ENCODE measurements at places on chromosomes 3 and 15. TPM values are rescaled to one million over a fixed set of nuclear protein-coding genes. Genes with fewer than 3 reads are reported as not detected.

The FAM174B gene
- 2.6 TPM for total RNA-seq

The FSD2 gene
- total RNA-seq, result not detected

The DLL4 gene
- total RNA-seq, result not detected

The PLIN1 gene
- total RNA-seq, result 1.1 TPM

The ZDHHC23 gene
- 3.4 TPM for total RNA-seq

- DNase-seq, result no peak
- no peaks in the 10 kb centered on the region for H3K36me3 ChIP-seq
- H3K4me1 ChIP-seq, result no peaks in the 10 kb centered on the region
- peaks cover 1% of the 10 kb centered on the region for H3K27me3 ChIP-seq
- no peak overlapping the region for H3K27ac ChIP-seq
- no peak overlapping the region for H3K4me3 ChIP-seq
Observed at GRCh38 chr3:104632947-104633346, 733.8 kb upstream of the ALCAM start.

DNA sequence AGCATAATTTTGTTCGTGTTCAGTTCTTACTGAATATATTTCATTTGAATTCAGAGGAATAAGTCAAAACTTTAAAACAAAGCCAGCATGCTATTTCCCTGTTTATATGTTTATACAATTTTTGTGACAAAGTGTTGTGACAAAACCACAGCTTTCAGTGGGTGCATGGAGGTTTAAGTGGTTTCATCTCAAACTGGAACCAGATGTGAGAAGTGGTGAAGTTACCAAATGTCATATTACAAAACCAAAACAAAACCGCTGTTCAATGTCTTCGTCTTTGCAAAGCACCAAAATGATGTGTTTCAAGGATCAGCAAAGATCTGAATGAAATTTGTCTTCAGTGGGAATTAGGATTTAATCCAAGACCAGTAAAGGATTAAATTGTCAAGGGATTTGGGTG is 59.3 kb upstream of the OSTN start:
- H3K4me3 ChIP-seq, result no peak overlapping the region
- DNase-seq, result no peak
- no peaks in the 10 kb centered on the region for H3K27me3 ChIP-seq
- H3K4me1 ChIP-seq, result no peaks in the 10 kb centered on the region
- H3K36me3 ChIP-seq, result no peaks in the 10 kb centered on the region
- H3K27ac ChIP-seq, result no peak overlapping the region

- DNase-seq, result no peak
- H3K27ac ChIP-seq, result no peak overlapping the region
- H3K27me3 ChIP-seq, result peaks cover 17% of the 10 kb centered on the region
- H3K4me1 ChIP-seq, result peaks cover 34% of the 10 kb centered on the region
Observed at GRCh38 chr3:197463279-197463678, 92.5 kb downstream of the BDH1 start.

DNA sequence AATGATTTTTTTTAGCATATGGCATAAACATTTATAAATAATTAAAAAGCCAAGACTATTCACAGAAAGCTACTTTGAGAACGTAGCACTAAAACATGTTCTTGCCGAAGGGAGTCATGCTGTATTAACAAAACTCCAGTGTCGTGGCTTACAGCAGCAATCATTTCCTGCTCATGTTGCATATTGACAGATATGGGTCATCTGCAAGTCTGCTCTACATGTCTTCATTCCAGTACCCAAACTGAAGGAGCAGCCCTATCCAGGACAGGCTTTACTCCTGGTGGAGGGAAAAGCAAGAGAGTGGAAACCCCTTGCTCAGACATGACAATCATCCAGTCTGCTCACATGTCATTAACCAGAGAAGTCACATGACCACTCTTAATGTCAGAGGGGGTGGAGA is 87.6 kb downstream of the NEK11 start:
- H3K27ac ChIP-seq, result no peak overlapping the region
- H3K27me3 ChIP-seq, result no peaks in the 10 kb centered on the region
- H3K4me1 ChIP-seq, result no peaks in the 10 kb centered on the region
- no peak overlapping the region for H3K4me3 ChIP-seq
- no peaks in the 10 kb centered on the region for H3K36me3 ChIP-seq

DNA sequence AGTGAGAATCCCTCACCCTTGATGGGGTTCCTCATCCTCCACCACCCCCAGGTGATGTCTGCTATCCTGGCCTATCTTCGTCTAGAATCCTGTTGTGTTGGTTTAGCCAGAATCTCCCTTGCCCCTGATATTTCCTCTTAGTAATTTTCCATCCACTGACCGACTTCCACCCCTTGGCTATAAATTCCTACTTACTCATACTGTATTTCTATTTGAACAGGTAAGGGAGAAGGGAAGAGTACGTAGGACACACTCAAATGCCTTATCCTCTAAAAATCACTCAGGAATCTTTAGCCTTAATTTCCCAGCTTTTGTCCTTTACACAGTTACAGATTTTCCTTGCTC is 678 bp upstream of the TFG start:
- peaks cover 27% of the 10 kb centered on the region for H3K36me3 ChIP-seq
- peak overlapping the region; percentile 95 for H3K27ac ChIP-seq
- peaks cover under 1% of the 10 kb centered on the region for H3K27me3 ChIP-seq
- H3K4me1 ChIP-seq, result peaks cover 36% of the 10 kb centered on the region
- H3K4me3 ChIP-seq, result peak overlapping the region; percentile 77

GRCh38 chr15:75723171-75723846 is 10.7 kb upstream of the CSPG4 start:
- peaks cover 8% of the 10 kb centered on the region for H3K4me1 ChIP-seq
- no peak for DNase-seq
- no peak overlapping the region for H3K4me3 ChIP-seq
- H3K27ac ChIP-seq, result no peak overlapping the region
- H3K27me3 ChIP-seq, result peaks cover 20% of the 10 kb centered on the region
- H3K36me3 ChIP-seq, result no peaks in the 10 kb centered on the region

DNA sequence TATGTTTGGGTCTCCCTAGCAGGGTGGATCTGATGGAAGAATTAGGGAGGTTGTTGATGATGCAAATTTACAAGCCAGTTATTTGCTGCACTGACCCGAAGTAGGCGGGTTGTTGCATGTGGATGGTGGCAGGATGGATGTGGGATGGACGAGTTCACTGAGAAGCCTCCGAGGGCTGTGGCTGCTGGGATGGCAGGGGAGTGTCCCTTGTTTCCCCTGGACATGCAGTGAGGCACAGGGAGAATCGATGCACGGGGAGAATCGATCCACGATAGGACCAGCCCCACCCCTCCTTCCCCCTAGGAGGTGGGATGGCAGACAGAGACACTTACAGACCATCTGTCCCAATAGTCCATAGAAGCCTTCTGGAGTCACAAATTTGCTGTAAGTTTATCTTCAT is 31.0 kb upstream of the KLF13 start:
- no peak for DNase-seq
- no peak overlapping the region for H3K27ac ChIP-seq
- H3K36me3 ChIP-seq, result no peaks in the 10 kb centered on the region
- peaks cover 2% of the 10 kb centered on the region for H3K27me3 ChIP-seq
- H3K4me3 ChIP-seq, result no peak overlapping the region
- H3K4me1 ChIP-seq, result no peaks in the 10 kb centered on the region

DNA sequence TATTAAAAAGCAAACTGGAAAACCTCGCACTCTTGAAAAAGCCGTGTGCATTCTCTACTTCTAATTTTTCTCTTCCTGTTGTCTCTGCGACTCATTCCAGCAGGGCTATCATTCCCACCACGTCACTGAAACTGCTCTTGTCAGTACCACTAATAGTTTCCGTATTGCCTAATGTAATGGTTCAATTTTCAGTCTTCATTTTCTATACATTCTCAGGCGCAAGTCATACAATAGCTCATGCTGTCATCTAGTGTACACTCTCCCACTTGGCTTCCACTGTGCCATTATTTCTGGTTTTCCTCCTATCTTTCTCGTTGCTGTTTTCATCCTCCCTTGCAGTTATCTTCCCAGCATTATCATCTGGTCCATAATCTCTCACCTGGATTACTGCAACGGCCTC is 160.2 kb downstream of the SPATA16 start:
- H3K27me3 ChIP-seq, result no peaks in the 10 kb centered on the region
- no peaks in the 10 kb centered on the region for H3K4me1 ChIP-seq
- H3K36me3 ChIP-seq, result no peaks in the 10 kb centered on the region
- DNase-seq, result no peak
- no peak overlapping the region for H3K4me3 ChIP-seq

GRCh38 chr3:89955156-89955555 is 847.7 kb downstream of the EPHA3 start:
- DNase-seq, result no peak
- no peaks in the 10 kb centered on the region for H3K4me1 ChIP-seq
- H3K27me3 ChIP-seq, result no peaks in the 10 kb centered on the region
- no peak overlapping the region for H3K27ac ChIP-seq
- no peaks in the 10 kb centered on the region for H3K36me3 ChIP-seq

DNA sequence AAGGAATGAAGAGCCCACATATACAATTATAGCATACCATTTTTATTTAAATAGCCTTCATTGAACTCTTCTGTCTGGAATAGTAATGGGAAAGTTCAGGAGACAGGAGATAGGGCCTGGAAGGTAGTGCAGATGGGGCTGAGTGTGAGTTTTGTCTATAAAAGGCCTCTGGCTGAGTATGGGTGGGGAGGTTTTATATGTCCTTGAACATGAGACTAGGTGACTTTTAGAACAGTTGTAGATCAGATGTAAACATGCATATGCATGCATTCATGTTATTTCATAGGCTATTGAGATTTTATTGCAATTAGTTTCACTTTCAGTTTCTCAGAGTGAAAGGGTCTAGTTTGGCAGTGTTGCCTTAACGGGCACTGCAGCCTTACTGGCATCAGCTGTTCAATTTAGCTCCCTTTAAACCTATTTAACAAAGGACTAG is 27.1 kb downstream of the CGGBP1 start:
- H3K4me1 ChIP-seq, result peaks cover 35% of the 10 kb centered on the region
- H3K27me3 ChIP-seq, result no peaks in the 10 kb centered on the region
- peak overlapping the region; percentile 85 for H3K27ac ChIP-seq
- no peaks in the 10 kb centered on the region for H3K36me3 ChIP-seq

DNA sequence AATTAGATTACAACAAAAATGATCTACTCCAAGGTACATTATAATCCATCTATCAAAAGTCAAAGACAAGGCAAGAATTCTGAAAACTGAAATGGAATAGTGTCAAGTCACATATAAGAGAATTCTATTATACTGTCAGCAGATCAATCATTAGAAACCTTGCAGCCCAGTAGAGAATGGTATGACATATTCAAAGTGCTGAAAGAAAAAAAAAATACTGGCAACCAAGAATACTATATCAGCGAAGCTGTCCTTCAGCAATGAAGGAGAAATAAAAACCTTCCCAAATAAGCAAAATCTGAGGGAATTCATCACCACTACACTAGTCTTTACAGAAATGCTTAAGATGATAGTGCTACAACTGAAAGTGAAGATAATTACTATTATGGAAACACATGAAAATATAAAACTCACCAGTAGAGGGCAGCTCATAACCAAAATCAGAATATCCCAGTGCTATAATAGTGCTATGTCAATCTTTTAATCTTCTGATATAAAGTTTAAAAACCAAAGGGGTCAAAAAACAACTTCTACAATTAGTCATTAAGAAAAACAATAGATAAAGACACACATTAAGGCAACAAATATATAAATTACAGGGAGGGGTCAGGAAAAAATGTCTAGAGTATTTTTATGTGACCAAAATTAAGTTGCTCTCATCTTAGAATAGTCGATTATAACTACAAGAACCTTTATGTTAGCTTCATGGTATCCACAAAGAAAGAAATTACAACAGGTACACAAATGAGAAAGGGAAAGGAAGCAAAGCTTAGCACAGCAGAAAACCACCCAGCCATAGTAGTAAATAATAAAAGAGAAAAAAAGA is 190.7 kb upstream of the CNTN6 start:
- no peaks in the 10 kb centered on the region for H3K36me3 ChIP-seq
- no peaks in the 10 kb centered on the region for H3K4me1 ChIP-seq
- no peak overlapping the region for H3K27ac ChIP-seq
- H3K27me3 ChIP-seq, result no peaks in the 10 kb centered on the region
